Trophoblast cell (in vitro differentiated cells and primary cell): ENCODE measurements at places on chromosomes 16 and 17.

- H3K27ac ChIP-seq: no peak overlapping the region
- H3K27me3 ChIP-seq: no peaks in the 10 kb centered on the region
- no peak for DNase-seq
- peaks cover 2% of the 10 kb centered on the region for H3K4me1 ChIP-seq
- H3K4me3 ChIP-seq: no peak overlapping the region
These were observed 46.6 kb downstream of the MYH10 start for GRCh38 chr17:8583954-8584353.

DNA sequence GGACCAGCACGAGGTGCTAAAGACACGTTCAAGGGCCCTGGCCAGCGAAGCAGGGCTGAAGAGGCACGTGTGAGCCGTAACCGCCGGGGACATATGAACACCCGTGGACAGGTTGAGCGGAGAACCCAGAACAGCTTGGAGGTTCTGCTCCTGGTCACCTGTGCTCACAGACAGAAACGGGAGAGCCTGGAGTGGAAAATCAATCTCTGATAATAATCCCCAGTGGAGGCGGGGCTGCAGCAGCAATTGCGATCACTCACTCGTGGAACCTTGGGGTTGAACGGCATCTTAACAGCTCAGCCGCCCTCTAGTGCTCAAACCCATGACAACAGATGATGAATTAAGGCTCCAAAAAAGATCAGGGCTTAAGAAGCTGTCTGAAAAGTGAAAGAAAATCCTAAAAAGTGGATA is 25.6 kb downstream of the WIPI1 start:
- no peak overlapping the region for H3K4me3 ChIP-seq
- no peaks in the 10 kb centered on the region for H3K27me3 ChIP-seq
- H3K27ac ChIP-seq: no peak overlapping the region
- peaks cover 3% of the 10 kb centered on the region for H3K4me1 ChIP-seq
- peaks cover 81% of the 10 kb centered on the region for H3K36me3 ChIP-seq

DNA sequence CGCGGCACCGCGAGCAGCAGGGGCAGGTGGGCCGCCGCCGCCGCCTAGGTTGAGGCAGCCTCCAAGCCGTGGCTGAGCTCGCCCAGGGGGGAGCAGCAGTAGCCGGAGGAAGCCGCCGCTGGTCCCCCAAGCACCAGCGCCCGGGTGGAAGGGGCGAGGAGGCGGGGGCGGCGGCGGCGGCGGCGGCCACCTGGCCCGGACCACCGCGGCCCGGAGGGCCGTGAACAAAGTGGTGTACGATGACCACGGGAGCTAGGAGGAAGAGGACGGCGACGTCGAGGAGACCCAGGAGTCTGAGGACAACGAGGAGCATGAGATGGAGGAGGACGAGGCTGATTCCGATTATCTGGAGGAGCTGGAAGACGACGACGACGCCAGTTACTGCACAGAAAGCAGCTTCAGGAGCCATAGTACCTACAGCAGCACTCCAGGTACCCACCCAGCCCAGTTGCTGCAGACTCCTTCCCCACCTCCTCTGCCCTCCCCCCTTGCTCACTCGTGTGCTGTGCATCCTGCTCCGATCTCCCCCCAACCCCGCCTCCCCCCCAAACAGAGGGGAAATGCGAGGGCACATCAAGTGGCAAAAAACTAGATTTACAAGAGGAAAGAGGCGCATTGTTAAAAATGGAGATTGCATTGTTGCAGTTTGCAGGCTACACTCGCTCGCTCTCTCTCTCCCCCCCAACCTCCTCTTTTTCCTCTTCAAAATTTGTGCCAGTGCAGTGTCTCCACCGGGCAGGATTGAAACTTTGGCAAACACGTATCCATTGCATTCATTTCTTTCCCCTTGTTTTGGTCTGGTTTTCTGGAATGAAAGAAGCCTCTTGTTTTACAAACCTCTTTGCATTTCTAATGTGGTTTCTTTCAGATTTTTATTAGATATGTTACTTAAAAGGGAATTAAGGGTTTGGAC is 41.8 kb upstream of the AMZ2 start:
- DNase-seq: no peak
- H3K36me3 ChIP-seq: peaks cover 2% of the 10 kb centered on the region
- no peaks in the 10 kb centered on the region for H3K4me1 ChIP-seq
- H3K27me3 ChIP-seq: no peaks in the 10 kb centered on the region

DNA sequence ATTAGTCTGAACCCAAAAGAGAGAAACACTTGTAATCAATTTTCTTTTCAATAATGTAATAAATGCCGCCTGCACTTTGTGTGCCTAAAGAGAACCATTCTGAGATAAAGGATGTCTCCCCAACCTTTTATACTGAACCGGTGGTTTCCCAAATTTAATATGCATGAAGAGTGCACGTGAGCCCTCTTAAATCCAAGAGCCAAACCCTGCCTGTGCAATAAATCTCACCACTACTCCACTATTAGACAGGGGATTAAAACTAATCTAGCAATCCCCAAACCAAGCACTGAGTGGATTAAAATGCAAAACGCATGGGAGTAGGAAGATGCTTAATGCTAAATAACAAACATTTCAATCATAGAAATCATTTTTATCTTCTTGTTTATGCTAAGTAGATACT is 351.0 kb upstream of the PSMD7 start:
- no peaks in the 10 kb centered on the region for H3K4me1 ChIP-seq
- H3K27me3 ChIP-seq: no peaks in the 10 kb centered on the region
- no peak overlapping the region for H3K4me3 ChIP-seq
- H3K36me3 ChIP-seq: no peaks in the 10 kb centered on the region
- H3K27ac ChIP-seq: no peak overlapping the region

DNA sequence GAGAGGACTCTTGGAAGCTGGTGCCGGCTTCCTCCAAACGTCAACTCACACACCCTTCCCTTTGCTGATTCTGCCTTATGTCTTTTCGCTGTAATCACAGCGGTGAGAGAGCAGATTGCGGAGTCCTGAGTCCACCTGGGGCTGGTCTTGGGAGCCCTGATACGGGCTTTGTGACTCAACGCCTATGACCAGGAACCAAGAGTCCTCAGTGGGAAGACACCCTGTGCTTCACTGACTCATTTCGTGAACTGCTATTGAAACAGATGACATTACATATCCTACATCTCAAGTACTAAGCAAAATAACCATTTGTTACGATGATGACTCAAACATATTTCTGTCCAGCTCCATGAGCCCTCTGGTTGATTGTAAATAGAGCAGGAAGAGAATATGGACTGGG is 90.7 kb upstream of the CREBBP start:
- H3K27ac ChIP-seq: no peak overlapping the region
- DNase-seq: peak; percentile 88
- H3K36me3 ChIP-seq: peaks cover 5% of the 10 kb centered on the region
